ENCODE measurements at places on chromosomes 7 and 10. TPM values are rescaled to one million over a fixed set of nuclear protein-coding genes. Genes with fewer than 3 reads are reported as not detected.

DNA sequence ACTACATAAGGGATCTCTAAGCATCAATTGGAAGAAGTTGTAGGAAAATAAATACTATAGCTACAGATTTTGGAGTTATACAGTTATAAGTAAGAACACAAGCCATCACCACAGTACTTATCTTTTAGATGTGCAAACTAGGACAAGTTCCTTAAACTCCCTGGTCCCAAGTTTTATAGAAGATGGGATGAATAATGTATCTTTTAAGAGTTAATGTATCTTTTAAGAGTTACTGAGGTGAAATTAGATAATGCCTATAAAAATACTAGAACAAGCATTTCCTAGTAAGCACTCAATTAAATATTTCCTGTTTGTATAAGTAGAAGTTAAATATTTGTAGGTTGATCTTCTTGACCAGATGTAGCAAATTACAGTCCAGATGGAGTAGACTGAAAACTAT, 56.8 kb downstream of the SEMA3A start:
- no peak for ATAC-seq

DNA sequence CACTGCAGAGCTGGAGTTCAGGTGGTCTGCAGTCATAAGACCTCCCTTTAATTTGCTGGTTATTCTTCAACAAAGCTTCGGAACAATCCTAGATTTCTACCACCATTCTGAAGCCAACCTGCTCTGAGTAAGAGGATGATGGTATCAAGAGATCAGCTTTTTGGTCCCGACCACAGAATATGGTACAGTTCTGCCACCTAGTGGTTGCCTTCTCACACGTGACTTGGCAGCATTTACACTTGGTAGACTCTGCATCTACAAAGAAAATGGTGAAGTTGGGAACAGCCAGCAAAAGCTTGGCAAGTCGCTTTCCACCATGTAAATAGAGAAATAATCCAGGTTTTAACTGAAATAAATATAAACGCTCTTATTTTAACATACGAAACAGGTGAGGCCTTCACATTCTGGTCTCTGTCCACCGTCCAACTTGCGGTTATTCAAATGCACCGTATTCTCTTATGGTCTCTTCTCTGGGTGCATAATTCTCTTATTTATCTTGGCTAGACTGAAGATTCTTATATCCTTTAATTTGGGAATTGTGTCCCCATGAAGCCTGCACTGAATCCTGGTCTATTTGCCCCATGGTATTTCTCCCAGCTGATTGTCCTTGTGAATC, 173.9 kb upstream of the GRM3 start:
- peak; percentile 70 for ATAC-seq

- no peak for ATAC-seq
These were observed 30.4 kb downstream of the LRRC4 start for GRCh38 chr7:128000854-128001265.

GRCh38 chr7:170551-171363, 21.6 kb upstream of the FAM20C start:
- no peak for ATAC-seq

GRCh38 chr10:80186364-80187012, 18.8 kb downstream of the ANXA11 start:
- no peak for ATAC-seq

DNA sequence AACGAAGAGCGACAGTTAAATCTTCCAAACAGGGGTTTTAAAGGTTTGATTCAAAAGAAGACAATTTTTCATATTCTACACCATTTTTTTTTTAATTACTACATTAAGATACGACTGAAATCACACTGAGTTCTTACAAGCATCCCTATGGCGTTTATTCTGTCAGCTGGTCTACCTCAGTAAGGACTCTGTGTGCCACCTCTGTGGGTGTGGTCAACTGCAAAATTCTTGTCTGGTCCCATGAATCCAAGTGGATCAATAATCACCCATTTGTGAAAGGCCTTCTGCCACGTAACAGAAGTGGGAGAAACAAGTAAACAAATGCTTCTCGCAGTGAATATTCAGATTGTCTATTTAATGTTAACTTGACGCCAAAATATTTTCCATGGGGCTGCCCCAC, 104.1 kb downstream of the GRB10 start:
- ATAC-seq = no peak

DNA sequence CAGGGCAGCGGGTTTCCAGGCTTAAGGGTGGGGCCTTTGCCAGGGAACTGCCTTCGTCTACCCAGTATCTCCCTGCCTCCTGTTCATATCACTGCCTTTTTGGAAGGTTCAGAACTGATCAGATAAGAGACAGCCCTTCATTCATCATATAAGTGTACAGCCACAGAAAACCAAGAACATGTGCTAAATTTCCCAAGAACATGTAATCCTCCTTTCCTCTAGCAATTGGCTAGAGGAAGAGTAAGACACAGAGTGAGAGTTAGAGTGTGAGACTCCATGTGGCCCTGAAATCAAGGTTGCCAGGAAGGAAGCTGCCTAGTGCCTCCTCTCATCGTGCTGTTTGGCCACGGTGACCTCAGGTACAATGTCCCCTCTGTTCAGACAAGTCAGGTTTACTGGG, 770.9 kb downstream of the TNS3 start:
- ATAC-seq = no peak

DNA sequence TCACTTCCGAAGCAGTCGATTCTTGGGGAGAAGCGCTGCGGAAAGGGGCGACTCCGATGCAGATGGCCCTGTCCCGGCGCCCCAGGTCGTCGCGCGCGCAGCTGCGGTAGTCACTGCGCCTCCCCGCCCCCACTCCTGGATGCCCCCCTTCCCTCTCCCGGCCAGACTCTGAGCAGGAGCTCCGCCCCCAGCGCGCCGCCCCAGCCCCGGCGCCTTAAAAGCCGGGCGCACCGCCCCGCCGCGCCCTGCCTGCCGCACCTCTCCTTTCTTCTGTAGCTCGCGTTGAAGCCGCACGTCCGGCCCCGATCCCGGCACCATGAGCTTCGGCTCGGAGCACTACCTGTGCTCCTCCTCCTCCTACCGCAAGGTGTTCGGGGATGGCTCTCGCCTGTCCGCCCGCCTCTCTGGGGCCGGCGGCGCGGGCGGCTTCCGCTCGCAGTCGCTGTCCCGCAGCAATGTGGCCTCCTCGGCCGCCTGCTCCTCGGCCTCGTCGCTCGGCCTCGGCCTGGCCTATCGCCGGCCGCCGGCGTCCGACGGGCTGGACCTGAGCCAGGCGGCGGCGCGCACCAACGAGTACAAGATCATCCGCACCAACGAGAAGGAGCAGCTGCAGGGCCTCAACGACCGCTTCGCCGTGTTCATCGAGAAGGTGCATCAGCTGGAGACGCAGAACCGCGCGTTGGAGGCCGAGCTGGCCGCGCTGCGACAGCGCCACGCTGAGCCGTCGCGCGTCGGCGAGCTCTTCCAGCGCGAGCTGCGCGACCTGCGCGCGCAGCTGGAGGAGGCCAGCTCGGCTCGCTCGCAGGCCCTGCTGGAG, at the start of gene INA:
INA (plus strand) TSS at position 243 of the 817 bp plus-strand sequence; CDS start at position 317, 74 bp downstream.
- ATAC-seq = peak; percentile 66

- no peak for ATAC-seq
These were observed 199.9 kb downstream of the CAMK1D start for GRCh38 chr10:12549297-12549696.

DNA sequence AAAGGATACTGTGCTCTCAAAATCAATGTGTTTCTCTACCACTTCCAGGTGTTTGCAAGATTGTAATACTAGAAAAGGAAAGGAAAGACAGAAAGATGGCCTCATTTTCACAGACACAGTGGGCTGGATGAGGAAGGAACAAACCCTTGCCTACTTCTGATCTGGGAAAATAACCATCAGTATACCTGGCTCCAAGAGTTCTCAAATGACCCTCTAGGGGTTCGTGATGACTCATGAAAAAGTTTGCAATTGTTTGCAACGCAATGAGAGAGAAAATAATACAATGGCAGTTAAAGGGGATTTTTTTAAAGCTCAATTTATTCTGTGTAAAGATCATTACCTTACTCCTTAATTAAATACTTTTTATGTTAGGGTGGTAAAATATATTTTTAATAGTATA, 197.6 kb upstream of the INHBA start:
- ATAC-seq = no peak

GRCh38 chr10:71530781-71531180, 134.1 kb downstream of the CDH23 start:
- peak; percentile 40 for ATAC-seq

DNA sequence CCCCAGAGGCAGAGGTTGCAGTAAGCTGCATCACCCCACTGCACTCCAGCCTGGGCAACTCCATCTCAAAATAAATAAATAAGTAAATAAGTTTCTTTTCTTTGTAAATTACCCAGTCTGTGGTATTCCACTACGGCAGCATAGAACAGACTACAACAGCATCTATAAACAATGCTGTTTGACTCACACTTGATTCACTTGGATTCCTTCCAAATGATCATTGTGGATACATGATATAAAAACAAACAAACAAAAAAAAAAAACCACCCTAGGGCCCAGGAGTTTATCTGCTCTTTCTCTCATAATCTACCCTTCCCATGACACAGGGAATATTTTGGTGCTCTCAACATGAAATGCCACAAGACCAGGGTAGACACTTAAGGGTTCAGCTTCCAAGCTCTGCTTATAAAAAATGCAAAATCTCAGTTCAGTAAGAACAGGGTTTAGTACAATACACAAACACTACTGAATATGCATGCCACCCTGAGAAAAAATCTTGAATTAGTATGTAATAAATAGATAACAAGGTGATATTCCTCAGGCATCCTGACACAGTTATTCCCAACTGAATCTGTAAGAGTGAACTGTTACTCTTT, 200.9 kb downstream of the FAM107B start:
- no peak for ATAC-seq

- ATAC-seq = no peak
These were observed 1.8 kb downstream of the KCNIP2 start for GRCh38 chr10:101841826-101842225.

- ATAC-seq = peak; percentile 37
These were observed 54.7 kb upstream of the CHST3 start for GRCh38 chr10:71909399-71910083.

DNA sequence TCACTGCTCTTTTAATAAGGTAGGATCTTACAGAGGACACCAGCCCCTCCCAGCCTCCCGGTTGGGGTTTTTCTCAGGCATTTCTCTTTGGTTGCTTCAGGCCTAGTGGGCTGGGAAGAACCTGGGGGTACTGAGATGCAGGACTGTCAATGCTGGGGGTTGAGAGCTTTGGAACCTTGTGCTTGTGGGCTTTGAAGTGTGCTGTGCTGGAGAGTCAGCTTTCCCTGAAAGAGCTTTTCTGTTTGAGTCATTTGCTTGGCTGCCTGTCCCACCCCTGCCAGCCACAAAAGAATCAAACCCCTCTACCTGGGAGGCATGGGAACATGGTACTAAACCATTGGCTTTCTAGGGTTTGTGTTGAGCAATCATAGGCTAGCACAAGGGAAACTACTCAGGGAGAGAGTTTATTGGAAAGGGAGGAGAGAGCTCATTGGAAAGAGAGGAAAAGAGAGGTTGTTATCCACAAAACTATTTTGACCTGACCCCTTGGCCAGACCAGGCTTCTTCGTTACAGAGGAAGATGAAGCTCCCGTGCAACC, 1.4 kb downstream of the SCD start:
- ATAC-seq = no peak

DNA sequence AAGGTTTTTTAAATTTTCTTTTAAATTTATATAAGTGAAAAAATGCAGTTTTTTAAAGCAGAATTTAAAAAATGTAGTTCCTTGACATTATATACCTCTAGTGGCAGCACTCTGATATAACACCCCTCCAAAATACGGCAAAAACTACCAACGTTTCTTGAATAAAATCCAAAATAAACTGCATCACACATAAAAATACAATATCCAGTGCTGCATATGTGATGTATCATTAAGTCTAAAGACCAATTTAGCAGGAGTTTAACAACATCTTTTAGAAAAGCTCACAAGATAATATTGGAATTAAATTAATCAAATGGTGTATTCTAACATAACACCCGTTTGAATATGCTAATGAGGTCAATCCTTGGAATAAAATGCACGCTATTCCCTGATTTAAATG, 1.4 kb downstream of the TCERG1L start:
- no peak for ATAC-seq

GRCh38 chr7:78690174-78690573, 763.3 kb downstream of the MAGI2 start:
- ATAC-seq = no peak

DNA sequence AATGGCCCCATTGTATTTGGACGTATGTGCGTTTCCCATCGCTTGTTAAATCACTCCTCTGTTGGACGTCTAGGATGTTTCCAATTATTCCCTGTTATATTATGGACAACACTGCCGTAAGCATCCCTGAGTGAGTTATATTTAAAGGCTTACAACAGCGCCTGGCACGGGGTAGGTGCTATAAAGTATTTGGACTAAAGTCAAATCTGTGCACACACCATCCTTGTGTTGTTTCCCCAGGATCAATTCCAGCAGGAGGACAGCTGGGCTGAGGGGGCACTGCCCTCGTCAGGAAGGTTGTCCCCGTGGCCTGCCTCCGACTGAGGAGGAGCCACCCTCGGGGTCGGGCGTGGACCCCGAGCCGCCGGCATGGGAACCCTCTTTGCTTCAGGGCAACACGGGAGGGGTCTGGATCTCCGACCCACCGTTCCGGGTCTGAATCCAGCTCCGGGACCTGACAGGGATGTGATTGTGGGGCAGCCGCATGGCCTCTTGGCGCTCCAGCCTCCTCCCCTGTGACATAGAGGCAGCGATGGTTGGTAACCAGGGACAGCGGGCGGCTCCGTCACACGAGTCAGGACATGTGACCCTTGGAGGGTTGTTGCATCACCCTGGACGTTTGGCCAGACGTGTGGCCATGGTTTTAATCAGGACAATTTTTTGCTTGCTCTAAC, 1.5 kb upstream of the JAKMIP3 start:
- ATAC-seq = no peak

- ATAC-seq = no peak
These were observed 99.5 kb downstream of the VTI1A start for GRCh38 chr10:112546474-112546873.

- ATAC-seq = no peak
These were observed 858.7 kb downstream of the REEP3 start for GRCh38 chr10:64379898-64380297.

DNA sequence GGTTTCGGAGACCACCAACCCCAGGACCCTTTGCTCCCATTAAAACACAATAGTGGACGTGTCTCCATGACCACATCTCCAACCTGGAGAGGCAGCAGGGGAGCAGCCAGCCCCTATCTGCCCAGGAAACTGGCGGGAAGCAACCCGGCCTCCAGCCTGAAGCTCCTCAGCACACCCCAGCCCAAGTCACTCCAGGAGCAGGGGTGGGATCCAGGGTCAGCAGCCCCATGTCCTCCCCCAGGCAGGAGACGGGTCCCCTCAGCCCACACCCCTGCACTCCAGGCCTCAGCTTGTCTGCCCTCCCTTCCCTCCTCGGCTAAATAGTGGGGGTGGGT, 601 bp downstream of the ADAM8 start:
- ATAC-seq = no peak

GRCh38 chr7:26398427-26398755, 106.7 kb downstream of the SNX10 start:
- ATAC-seq = peak; percentile 80

The STK31 gene
- total RNA-seq = 0.16 TPM

The EIF3B gene
- 119 TPM for total RNA-seq

The NRG3 gene
- total RNA-seq = not detected

The CYP2E1 gene
- 10.6 TPM for total RNA-seq

The HOXA6 gene
- total RNA-seq = 1.7 TPM

The TDRD1 gene
- not detected for total RNA-seq

The SUN3 gene
- total RNA-seq = not detected

The ANKRD26 gene
- total RNA-seq = 3.1 TPM

The ANKRD16 gene
- total RNA-seq = 5.2 TPM

The SNX13 gene
- 32.1 TPM for total RNA-seq

The GRM3 gene
- total RNA-seq = not detected

The PRF1 gene
- total RNA-seq = 0.28 TPM
